ENCODE measurements at places on chromosomes 2 and 18.

- no peak for DNase-seq
Measured at GRCh38 chr18:45871431-45872084, 46.1 kb downstream of the SIGLEC15 start.

DNA sequence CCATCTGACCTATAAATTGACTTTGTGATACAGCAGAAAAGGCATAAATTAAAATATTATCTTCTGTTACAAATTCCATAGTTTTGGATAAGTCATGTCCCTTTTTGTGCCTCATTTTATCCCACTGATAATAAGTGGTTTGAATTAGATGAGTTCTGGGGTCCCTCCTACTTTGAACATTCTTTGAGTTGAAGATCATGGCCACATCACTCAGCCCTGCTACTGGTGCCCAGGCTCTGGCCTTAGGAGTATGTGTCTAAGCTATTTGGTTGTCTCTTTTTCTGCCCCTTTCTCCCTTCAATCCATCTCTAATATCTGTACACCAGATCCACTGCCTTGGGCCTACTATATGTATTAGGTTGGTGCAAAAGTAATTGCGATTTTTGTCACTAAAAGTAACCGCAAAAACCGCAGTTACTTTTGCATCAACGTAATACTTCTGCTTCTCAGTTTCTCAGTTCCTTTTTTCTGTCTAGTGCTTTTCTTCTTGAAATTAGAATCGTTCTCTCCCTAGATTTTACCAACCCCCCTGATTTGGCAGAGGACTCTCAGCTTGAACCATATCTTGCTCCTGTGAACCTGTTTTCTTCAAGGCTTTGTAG is 362.5 kb upstream of the TNP1 start:
- no peak for DNase-seq

DNA sequence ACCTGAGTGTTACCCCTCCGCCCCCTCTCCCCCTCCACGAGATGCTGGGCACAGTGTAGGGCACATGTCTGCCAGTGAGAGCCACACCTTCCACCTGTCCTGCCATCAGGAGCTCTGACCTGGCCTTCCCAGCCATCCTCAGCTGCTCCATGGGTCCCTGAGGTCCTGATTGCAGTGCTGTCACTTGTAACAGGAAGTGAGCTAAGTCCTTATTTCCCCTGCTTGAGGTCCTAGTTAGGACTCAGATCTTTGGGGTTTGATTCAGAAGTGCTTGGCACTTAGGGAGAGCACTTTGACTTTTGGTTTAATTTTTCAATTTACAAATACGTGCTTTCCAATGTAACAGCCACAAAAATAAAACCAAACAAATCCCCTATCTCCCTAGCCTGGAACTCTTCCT is 125.5 kb downstream of the WDSUB1 start:
- no peak for DNase-seq

GRCh38 chr2:161005170-161005569 is 155.1 kb upstream of the TANK start:
- peak; percentile 38 for DNase-seq

GRCh38 chr2:157897106-157897971 is 21.2 kb upstream of the ACVR1 start:
- DNase-seq, result no peak

DNA sequence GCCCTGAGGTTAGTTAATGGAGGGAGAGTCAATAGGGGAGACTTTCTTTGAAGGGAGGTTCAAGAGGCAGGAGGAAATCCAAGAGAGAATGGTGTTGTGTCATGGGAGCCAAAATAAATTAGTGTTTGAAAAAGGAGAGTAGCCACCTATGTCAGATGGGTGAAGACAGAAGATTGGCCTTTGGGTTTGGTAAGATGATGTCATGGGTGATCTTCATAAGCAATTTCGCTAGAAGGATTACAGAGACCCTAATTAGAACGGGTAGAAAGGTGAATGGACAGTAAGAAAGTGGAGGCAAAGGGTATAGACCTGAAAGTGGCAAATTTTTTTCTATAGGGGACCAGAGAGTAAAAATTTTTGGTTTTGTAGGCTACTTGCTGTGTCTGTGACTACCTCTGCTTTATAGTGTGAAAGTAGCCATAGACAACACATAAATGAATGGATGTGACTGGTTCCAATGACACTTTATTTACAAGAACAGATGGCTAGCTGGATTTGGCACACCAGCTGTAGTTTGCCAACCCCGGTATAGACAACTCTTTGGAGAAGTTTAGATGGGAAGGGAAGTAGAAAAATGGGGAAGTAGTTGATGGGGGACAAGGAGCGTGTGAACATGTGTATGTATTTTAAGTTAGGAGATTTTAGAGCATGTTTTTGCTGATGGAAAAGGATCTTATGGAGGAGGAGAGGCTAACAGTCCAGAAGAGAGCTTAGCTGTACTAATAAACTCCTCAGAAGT is 9.3 kb downstream of the STAMBP start:
- no peak for DNase-seq

- DNase-seq, result peak; percentile 53
Measured at GRCh38 chr2:219230059-219230540, 494 bp downstream of the ANKZF1 start.

DNA sequence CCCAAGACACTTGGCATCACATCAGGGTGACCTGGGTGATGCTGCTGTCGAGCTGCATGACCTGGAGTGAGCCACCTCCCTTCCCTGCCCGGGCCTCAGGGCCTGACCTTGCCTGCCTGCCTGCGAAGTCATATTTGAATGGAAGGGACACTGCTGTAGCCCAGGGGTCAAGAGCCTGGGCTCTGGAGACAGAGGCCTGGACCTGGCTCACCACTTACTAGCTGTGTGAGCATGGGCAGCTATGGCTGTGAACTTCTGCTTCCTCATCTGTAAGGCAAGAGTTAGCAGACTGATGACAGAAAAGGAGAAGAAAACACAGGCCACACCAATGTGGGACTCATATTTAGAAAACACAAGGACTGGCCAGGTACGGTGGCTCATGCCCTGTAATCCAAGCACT is 118.7 kb downstream of the ZFP36L2 start:
- DNase-seq, result no peak

DNA sequence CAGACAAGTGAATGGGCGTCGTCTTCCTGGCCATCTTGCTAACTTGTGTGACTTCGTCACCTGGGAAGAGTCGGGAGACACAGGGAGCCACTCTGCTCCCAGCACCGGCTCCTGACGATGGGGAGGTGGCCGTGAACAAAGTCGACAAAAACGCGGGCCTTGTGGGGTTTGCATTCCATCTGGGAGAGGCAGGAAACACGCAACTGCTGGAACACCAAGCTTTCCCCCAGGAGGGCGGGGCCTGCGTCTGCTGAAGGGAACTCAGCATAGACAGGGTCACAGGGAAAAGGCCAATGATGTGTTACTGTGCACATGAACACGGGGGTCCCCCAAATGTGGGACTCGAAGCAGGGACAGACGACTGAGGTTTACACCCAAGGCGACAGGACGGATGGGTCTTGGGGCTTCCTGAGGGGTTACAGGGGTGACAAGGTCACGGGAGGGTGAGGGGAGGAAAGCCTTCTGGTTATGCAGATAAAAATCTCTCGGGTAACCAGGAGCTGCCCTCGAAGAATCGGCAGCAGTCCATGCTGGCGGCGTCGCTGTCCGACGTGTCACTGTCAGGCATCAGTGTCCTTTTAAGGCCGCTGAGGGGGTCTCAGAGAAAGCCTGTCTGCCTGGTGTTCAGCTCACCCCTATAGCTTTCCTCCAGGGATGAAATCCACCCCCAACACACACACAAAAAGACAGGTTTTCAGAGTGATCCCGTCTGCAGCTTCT is 28.2 kb upstream of the PRLH start:
- DNase-seq, result no peak

DNA sequence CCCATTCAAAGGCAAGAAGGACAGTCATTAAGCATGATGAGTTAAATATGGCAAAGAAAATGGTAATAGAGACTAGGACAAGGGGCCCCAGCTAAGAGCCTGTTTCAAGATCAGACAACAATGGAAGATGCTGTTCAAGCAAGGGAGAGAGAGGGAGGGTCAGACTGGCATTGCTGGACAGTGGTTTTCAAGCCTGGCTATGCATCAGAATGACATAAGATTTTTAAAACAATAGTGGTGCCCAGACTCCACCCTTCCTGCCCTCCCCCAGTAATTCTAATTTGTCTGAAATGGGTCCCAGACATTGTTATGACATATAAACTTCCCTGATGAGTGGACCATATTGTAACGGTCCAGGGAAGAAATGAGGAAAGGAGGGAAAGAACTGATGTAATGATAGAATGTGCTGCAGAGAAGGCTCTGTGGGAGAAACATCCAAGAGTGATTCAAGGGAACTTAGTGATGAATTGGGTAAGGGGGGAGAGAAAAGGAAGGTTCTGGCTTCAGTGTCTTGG is 112.9 kb upstream of the TRIB2 start:
- no peak for DNase-seq

DNA sequence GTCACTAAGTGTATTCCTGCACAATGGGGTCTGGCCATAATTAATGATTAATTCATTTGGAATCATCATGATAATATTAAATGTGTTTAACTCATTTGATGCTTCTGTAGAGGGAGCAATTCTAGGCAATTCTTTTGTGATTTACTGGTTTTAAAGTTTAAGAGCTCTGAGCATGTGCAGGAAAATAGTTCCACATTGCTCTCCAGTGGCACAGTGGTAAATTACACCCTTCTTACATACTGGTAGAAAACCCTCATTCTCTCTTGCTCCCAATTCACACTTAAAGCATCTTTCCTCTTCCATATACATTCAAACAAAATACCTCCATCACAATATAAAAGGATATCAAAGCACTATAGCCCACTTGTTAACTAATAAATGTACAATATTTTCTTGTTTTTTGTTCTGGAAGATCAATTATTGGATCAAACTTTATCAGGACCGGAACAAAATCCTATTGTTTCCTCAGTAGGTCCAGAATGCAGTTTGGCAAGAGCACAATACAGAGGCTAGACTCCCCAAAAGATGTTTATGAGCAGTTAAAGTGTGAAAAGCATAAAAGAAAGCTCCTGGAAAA is 844.3 kb downstream of the MBD2 start:
- DNase-seq, result peak; percentile 56

GRCh38 chr2:185608799-185609198 is 129.8 kb upstream of the FSIP2 start:
- DNase-seq, result peak; percentile 1

GRCh38 chr2:194380011-194380410 is 1277.0 kb upstream of the SLC39A10 start:
- DNase-seq, result no peak

- no peak for DNase-seq
Measured at GRCh38 chr2:174322149-174322548, 12.6 kb upstream of the SP9 start.

Measured in cardiac fibroblast (primary cell).